Smooth muscle cell of the coronary artery (primary cell): ENCODE measurements at places on chromosomes 2 and 18. TPM values are rescaled to one million over a fixed set of nuclear protein-coding genes. Genes with fewer than 3 reads are reported as not detected.

The GPR45 gene
- total RNA-seq: not detected in 2 replicates

The KLHL29 gene
- 1.7 and 2.5 TPM in 2 replicates for total RNA-seq

The ABCB11 gene
- not detected in 2 replicates for total RNA-seq

The SCN7A gene
- 0.15 TPM in 1 of 2 replicates, not detected in the other for total RNA-seq

The EFHD1 gene
- 0.23 and 0.30 TPM in 2 replicates for total RNA-seq

The UNC80 gene
- under 0.01 TPM in 1 of 2 replicates, not detected in the other for total RNA-seq

The NOTO gene
- not detected in 2 replicates for total RNA-seq

The ASPRV1 gene
- total RNA-seq: 0.12 and 0.15 TPM in 2 replicates

The ATP6V1C2 gene
- not detected in 2 replicates for total RNA-seq

The XIRP2 gene
- total RNA-seq: under 0.01 TPM in 1 of 2 replicates, not detected in the other

The RMDN2 gene
- 2.9 and 3.8 TPM in 2 replicates for total RNA-seq

The TRIM43B gene
- total RNA-seq: not detected in 2 replicates

The GKN1 gene
- not detected in 2 replicates for total RNA-seq

The IL1B gene
- total RNA-seq: 0.82 and 60.4 TPM in 2 replicates
